HAP-1 (cell line): ENCODE measurements at places on chromosomes 6 and 20.

DNA sequence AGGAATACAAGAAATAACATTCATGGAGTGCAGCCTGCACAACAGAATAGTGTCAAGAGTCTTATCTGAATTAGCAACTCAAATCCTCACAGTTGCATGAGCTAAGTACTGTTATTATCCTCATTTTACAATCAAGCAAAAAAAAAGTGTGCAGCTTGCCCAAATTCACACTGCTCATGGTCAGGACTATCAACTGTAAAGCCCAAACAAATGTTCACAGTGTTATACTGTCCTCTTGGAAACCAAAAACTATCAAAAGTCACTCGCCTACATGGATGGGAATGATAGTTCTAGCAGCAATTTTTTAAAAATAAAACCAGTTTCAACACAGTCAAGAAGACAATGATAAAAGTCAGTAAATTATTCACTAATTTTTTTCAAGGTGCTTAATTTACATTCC is 114.6 kb upstream of the HSF2 start:
- DNase-seq = no peak

GRCh38 chr6:143579703-143580102 is 68.2 kb upstream of the FUCA2 start:
- no peak for DNase-seq

- no peak for DNase-seq
Measured at GRCh38 chr20:15033891-15034290, 696.5 kb upstream of the FLRT3 start.

DNA sequence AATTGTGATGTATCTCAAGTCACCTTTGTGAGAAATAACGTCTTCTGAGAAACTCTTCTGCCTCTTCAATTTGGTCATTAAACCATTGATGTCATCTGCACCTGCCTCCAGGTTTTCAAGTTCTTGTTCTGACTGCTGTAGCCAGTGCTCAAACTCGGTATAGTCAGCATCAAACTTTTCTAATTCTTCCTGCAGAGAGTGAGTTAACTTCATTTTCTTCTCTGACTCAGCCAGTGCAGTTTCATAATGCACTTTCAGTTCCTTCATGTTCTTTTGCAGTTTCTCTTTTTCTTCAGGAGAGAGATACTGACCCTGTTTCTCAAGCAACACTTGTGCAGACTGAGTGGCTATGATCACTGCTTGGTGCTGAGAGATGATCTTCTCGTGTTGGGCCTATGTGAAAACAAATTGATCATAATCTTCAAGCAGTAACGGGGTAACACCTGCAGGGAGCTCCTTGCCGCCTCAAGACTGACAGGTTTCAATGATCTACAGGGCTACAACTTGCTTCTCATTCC is 48.8 kb downstream of the DST start:
- DNase-seq = no peak

- DNase-seq = no peak
Measured at GRCh38 chr6:104862456-104862855, 2.7 kb upstream of the HACE1 start.

DNA sequence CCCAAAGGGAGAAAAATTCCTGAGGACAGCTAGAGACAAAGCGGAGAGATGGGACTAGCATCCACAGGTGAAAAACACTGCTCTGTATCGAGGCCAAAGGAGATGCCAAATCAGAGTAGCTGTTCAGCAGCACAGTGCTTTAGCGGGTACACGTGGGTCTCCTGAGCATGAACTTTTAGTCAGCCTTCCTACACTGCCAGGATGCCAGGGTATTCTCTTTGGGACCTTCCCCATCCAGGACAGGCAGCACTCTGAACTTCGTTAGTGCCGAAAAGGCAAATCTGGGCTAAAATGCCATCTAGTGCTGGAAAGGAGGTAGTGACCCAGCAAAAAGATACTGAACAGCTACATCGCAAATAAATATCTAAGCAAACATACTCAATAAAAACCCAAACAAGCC is 64.9 kb downstream of the C6orf58 start:
- peak; percentile 59 for DNase-seq
